ENCODE measurements at places on chromosomes 4 and X.

DNA sequence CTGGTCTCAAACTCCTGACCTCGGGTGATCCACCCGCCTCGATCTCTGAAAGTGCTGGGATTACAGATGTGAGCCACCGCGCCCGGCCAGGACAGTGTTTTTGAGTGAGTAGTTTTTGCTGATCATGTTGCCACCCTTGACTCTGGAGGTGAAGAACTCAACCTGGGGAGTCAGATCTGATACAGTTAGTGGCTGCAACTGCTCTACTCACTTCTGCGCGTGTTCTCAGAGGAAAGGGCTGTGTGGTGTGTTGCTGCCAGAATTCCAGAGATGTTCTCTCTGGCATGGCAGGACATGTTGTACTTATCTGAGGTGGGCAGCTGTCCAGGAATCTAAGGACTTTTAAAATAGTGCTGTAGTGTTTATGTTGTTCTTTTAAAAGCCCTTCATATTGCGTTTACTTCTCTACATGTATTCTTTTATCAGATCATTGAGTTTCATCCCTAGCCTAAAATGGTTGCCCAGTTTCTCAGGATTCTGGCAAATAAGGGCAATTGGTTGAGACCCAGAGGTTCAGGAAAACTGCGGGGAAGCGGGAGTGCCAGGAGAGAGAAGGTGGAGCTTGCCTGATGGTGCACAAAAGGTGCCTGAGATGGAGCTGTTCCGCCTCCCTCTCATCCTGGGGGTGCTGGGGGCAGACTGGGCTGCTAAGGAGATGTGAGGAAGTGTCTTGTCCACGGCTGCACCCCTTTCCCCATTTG is 97.7 kb downstream of the ARHGAP10 start:
- DNase-seq, result no peak

DNA sequence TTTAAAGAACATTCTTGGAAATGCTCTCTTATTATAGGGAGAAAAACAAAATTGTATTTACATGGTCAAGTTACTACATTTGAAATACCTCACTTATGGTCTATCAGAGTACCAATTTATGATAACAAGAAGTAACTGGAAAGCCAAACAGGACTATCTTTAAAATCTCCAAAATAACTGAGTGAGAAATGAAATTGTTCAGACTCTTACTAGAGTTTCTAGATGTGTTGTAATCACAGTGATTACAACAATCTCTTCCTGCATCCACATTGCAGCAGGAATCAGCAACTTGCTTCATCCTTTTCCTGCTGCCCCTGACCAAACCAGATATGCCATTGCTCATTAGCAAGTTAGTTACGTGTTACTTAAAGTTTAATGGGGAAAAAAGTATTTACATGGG is 245.2 kb upstream of the SMIM31 start:
- no peak for DNase-seq

DNA sequence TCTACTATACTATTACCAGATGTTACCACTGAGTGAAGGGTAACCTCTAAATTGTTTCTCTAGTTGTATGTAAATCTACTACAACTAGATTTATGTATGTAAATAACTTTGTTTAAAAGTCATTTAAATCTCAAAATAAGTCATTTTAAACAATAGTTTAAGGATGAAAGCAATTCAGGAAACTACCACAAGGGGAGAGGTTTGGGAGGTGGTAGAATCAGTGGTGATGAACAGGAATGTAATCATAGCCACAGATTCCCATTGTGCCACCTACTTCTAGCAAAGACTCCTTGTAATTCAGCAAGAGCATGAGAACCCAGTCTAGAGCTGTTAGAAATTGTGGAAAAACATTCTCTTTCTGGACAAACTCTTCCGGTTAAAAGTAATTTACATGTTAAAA is 234.6 kb downstream of the SLC7A11 start:
- no peak for DNase-seq

GRCh38 chr4:140141210-140141835 is 12.7 kb downstream of the MAML3 start:
- DNase-seq, result no peak

GRCh38 chr4:78616046-78616498 is 64.5 kb downstream of the ANXA3 start:
- DNase-seq, result no peak

DNA sequence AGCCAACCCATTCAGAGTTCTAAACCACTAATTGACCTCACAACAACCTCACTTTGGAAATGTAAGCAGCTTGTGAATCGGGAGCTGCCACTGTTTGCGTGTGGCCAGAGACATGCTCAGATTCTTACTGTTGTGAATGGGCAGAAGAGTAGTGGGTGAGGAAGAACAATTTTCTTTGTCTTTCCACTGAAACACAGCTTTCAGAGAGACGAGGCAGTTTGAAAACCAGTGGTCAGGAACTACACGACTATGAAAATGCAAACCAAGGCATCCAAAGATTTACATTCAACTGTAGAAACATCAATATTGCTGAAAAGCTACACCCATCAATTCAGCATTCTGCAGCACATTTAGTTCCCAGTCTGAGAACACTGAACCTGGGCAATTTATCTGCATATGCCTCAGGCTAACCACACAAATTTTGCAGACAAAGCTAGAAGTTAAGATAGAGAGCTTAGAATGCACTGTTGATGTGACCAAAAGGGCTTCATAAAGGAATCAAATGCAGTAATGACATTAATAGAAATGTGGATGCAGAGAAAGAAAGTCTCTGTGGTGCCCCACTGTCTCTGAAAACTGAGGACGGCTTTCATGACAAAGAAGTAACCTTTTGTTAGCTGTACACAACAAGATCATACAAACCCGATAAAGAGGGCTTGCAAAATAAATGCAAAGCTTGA is 134.3 kb downstream of the APBB2 start:
- DNase-seq, result no peak

- DNase-seq, result no peak
These were observed 44.5 kb upstream of the TBC1D9 start for GRCh38 chr4:140800666-140801065.

GRCh38 chr4:140595065-140595464 is 26.3 kb upstream of the UCP1 start:
- no peak for DNase-seq

DNA sequence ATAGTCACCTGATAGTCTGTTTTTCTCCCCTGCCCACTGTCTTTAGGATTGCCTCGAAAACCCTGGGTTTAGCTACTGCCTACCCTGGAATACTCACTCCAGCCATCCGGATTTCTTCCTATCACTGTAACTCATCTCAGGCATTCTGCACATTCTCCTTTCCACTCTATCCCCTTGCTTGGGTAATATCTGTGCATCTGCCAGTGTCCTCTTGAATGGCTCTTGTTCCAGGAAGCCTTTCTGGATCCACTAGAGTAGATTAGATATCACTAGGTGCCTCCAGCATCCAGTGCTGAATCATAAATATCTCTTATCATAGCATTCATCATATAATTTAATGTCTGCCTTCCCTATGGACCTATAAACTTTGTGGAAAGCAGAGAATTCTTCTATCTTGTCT is 17.1 kb upstream of the GALNT7 start:
- DNase-seq, result no peak

GRCh38 chr4:76898949-76899645 is 1.2 kb upstream of the SOWAHB start:
- no peak for DNase-seq

DNA sequence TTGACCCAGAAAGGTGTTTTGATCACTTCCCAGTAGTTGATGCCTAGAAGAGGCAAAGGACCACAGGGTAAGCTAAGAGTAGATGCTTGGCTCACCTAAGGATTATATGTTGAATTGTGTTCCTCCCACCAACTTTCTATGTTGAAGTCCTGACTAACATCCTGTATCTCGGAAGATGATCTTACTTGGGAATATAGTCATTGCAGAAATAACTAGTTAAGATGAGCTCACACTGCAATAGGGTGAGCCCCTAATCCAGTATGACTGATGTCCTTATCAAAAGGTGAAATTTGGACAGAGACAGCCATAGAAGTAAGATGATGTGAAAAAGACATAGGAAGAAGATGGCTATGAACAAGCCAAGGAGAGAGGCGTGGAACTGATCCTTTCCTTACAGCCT is 3.3 kb upstream of the HMGB2 start:
- no peak for DNase-seq

DNA sequence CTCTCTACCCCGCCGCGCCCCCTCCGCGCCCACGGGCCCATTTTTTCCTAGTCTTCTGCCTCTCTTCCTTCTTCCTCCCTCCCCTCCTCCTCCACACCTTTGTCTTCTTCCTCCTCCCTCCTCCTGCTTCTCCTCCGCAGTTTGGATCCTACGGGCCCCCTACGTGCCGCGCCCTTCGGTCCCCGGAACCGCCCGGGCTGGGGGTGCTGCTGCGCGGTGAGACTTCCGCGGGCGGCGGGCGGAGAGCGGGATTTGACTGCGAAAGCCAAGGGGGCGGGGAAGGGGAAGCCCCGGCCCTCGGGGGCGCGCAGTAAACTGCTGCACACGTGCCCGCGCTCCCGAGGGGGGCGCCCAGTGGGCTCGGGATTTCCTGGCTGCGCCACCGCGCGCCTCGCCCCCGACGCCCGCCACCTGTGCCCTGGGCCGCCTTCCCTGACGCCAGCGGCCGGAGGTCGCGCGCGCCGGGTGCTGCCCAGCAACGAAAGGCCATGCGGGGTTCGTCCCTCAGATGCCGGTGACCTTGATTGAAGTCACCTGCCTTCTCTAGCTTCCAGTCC is 3.3 kb upstream of the NKX3-2 start:
- no peak for DNase-seq

DNA sequence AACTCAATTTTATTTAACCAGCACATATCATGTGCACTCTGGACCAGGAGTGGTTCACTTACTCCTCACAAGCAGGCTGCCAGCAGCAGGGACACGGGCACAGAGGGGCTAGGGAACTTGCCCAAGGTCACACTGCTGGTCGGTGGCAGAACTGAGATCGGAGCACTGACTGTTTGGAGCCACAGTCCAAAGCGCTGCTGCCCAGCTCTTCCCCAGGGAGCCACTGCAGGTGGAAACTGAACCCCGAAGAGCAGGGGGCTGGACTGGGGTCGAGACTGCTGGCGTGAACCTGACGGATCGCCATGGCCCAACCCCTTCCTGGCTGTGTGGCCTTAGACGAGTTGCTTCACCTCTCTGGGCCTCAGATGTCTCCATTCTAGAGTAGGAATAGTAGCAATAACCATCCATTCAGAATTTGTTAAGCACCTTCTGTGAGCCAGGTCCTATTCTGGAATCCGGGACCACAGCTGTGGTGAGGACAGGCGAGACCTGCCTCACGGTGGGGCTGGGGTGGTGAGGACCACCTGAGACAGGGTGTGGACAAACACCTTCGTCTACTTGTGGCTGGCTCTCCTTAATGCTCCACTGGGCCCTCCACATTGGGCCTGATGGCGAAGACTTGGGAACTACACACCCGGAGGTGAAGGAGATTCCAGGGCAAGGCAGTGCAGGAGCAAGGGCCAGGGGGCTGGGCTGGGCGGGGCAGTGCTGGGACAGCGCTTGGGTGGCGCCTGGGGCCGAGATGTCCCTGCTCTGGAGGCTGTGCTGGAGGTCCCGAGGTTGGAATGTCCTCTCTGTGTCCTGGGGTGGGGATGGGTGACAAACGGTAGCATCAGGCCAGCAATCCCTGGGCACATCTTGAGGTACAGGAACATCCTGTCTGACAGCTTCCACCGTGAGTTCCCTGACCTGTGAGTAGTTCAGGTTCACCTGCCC is 32.0 kb upstream of the KIAA0232 start:
- no peak for DNase-seq

GRCh38 chr4:76804096-76804495 is 93.8 kb downstream of the SOWAHB start:
- DNase-seq, result no peak

GRCh38 chrX:122868631-122869030 is 315.4 kb upstream of the GRIA3 start:
- DNase-seq, result no peak

DNA sequence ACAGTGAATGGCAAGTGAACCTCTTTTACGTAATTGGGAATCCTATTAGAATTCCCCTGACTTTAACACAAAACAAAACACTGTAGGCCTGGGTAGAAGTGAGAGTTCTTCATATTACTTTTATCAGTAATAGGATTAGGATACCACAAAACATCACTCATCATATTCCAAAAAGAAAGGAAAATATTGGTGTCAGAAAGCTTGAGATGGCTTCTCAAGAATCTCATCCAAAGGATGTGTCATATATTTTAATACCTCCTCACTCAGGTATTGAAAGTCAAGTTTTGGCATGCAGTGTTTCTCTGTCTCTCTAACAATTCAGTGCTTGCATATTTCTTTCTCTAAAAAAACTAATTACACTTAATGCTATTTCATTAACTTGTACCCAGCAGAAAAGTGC is 173.2 kb downstream of the PDGFC start:
- no peak for DNase-seq

DNA sequence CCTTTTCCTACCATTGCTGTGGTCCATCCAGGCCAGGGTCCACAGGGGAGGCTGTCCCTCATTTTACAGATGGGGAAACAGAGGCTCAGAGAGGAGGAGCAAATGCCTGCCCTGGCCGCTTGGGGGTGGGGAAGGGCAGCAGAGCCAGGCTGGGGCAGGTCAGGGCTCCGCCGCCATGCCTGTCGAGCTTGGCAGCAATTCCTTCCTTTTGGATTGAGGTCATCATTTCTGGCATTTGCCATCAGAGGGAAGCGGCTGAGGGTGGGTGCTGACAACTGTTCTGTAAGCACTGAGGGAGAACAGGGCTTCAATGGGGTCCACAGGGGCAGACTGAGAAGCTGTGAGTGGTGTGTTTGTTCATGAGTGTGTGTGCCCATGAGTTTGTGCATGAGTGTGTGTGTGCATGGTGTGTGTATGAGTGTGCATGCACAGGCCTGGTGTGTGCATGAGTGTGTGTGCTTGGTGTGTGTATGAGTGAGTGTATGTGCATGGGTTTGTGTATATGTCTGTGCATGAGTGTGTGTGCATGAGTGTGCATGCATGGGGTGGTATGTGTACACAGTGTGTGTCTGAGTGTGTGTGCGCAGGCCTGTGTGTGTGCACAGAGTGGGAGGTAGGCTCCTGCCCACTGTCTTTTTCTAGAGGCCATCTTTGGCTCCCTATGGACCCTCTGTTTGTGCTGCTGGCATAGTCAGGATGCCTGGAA is 115.2 kb downstream of the SORCS2 start:
- DNase-seq, result no peak

DNA sequence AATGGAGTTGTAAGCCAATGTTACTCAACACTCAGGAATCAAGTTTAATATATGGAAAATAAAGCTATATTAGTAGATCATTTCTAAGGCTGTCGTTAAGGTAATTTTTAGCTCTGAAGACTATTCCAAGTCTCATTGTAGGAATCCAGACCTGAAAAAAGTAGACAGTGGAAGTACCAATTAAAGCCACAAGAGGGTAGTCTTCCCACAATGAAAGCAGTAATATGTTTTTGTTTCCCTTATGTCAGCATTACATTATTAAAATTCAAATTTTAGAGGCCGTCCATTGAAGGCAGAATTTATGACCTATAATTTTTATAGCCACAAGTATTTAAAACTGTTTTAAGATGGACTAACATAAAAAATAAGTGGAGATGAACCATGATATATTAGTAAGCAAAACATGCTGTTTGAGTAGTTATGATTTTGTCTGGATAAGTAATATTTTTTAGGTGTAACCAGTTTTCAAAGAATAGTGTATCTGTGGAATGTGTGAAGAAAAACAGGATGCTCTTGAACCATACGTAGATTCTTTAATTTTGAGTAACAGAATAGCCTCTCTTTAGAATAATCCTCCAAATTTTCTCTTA is 372.6 kb upstream of the TECRL start:
- DNase-seq, result no peak
